ENCODE measurements at places on chromosomes 6 and 20.

DNA sequence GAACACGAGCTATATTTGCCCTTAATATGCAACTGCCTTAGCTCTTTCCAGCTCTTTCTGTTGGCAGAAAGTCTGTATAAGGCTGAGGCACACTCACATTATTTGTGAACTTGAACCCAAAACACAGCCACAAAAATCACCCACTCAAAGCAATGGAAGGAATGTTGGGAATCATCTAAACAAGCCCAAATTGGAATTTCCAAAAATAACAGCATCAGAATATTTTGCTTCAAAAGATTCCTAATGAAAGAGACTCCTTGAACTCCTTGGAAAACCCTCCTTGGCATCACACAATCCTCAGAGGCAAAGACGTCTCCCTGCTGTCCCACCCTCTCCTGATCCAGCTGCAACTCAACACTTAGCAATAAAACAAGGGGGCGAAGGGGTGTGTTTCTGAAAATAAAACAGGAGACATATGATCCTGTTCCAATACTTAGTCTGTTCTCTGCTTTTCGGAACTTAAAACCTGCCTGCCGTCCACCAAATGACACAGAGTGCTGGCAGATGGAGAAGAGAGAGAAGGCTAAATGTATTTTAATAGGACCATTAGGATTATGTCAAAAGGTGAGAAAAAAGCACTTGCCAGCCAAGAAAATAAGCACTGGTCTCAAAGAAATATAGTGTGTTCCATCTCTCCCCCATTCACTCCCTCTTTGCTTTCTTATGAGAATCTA lies 320.7 kb upstream of the JARID2 start:
- no peak for DNase-seq

- DNase-seq = no peak
Observed at GRCh38 chr20:2807019-2807418, 6.6 kb upstream of the CPXM1 start.

- DNase-seq = no peak
Observed at GRCh38 chr6:63403725-63404124, 83.9 kb upstream of the LGSN start.

DNA sequence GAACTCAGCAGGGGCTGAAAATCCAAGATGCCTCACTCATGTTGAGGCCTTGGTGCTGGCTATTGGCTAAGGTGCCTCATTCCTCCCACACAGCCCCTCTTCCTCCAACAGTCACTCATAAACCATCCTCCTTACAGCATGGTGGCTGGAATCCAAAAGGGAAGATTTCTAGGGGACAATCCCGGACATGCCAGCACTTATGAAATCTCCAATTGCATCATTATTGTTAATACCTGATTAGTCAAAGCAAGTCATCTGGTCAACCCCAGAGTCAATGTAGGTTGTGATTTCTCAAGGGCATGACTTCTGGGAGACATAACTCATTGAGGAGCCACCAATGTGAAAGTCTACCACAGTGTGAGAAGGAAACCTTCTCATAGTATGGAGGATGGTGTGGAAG lies 506.6 kb upstream of the NOX3 start:
- DNase-seq = no peak

DNA sequence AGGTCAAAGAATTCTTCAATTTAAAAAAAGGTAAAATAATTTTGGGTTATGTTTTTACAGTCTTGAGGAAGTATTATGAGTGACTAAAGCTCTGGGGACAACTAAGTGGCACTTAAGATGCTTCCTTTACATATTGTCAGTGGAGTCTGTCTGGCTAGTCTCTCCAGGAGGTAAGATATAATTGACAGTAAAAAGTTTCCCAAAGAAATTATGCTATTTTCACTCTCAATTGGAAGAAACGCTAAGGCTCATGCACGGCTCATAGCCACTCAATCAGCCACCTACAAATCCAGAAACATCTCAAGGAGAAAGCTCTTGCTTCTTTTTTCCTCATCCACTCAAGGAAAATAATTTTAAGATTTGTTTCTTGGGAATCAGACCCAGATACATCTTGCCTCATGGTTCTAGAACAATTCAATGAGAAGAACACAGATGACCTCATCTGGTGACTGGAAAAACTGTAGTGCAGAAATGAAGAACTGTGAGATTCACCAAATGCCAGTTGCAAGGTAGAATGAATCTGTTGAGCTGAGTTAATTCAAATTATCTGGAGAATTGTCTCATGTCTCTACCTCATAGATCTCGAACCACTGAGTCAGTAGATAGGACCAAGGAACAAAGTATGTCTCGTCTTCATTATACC lies 252.9 kb downstream of the TPBG start:
- DNase-seq = no peak

DNA sequence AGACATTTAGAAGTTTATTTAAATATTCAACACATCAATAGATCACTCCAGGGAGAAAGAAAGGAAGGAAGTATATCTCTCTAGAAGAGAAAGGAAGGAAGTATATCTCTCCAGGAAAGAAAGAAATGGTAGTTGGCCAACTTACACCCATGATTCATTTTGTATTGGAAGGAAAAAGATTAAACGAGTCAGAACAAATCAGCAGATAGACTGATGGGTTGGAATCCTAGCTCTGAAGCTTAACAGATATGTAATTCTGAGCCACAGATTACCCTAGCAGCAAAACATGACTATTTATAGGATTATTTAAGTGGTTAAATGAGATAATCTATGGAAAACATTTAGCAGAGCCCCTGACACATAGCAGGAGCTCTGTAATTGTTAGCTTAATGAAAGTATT lies 27.1 kb downstream of the COL12A1 start:
- DNase-seq = no peak

DNA sequence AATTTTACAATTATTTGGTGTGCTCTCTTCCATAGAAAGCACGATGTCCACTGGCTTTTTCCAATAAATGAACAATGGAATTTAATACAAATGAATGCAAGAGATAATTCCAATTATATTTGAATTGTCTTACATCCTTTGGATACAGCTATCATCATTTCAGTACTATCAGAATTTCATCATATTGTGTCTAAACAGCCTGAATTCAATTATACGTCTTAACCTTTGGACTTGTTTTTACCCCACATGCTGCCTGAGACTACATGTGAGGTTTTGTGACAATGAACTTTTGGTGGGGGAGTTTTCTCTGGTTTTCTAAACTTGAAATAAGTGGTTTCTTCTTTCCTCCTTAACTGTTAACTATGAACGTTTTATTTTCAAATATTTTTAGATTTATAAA lies 1176.0 kb downstream of the EPHA7 start:
- no peak for DNase-seq

DNA sequence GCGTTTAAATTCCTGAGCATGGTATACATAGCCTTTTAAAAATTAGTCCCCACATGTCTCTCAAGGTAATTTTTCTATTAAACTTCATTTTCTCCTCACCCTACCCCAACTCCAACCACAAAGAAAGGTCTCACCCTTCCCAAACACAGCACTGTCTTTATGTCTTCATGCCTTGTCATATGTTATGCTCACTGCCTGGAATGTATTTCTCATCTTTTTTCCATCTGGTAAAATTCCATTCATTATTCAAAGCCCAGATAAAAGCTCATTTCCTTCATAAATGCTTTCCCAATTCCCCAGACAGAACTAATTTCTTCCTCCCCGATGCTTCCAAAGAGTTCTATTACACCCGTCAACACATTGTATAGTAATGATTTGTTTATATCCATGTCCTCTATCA lies 302.0 kb downstream of the ALDH8A1 start:
- DNase-seq = no peak

GRCh38 chr6:14727494-14728395 lies 518.1 kb upstream of the JARID2 start:
- no peak for DNase-seq

DNA sequence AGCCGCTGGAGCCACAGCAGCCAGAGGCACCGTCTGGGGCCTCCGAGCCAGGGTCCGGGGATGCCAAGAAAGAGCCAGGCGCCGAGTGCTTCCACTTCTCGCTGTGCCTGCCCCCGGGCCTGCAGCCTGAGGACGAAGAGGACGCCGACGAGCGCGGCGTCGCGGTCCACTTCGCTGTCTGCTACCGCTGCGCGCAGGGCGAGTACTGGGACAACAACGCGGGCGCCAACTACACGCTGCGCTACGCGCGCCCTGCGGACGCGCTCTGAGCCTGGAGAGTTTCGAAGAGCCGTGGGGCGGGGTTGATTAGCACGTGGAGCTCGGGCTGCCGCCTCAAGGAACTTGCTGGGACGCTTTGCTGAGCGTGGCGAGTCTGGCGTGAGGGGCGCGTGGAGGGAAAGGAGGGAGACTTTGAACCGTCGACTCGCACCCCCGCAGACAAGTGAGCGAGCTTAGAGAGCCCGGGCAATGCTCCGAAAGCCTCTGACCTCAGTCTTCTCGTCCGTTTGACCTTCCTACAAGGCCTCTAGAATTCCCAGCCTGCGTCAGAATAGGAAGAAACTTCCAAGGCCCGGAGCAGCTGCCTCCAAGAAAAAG lies 1.3 kb downstream of the PPP1R3G start:
- no peak for DNase-seq

DNA sequence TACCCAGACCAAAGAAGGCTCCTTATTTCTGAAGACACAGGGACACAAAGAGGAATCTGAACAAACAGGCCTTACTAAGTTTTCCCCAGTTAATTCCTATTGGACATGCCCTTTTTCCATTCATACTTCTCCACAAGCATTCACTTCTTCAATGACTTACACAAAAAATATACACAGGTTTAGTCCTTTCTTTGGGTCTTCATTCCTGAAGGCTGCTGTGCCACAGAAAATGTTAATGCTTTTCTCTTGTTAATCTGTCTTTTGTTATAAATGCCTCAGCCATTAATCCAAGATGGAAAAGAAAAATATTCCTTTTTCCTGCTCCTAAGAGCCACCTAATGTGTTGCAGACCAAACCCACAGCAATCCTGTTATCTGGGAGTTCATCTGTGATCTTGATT lies 71.2 kb downstream of the QRSL1 start:
- no peak for DNase-seq

- DNase-seq = peak; percentile 33
Observed at GRCh38 chr20:17898548-17898994, 70.0 kb downstream of the SNX5 start.
